ENCODE measurements at places on chromosomes 4 and X.
A peak's percentile ranks its signal among the peaks of the same experiment; 100 is the strongest.

GRCh38 chr4:114807759-114808404 lies 209.3 kb downstream of the UGT8 start:
- DNase-seq = peak; percentile 46

GRCh38 chrX:44915361-44915868 lies 42.4 kb downstream of the KDM6A start:
- no peak for DNase-seq

- DNase-seq = no peak
Observed at GRCh38 chr4:118348886-118349285, 3.9 kb downstream of the PRSS12 start.

DNA sequence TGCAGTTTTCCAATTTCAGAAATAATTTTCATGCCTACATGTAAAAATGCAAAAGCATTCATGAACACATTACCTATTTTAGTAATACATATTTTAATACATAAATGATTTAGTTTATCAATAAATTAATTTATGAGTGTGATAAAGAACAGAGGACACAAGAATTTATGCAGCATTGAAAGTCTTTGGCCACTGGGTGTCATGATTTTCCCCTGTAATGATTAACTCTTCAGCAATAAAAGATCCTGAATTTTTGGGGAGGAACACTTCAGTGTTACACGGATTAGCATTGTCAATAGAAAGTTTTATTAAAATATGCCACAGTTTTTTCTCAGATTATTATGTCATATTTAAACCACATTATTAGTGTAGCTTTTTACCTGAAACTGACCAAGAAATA lies 8.6 kb upstream of the VCX2 start:
- no peak for DNase-seq

DNA sequence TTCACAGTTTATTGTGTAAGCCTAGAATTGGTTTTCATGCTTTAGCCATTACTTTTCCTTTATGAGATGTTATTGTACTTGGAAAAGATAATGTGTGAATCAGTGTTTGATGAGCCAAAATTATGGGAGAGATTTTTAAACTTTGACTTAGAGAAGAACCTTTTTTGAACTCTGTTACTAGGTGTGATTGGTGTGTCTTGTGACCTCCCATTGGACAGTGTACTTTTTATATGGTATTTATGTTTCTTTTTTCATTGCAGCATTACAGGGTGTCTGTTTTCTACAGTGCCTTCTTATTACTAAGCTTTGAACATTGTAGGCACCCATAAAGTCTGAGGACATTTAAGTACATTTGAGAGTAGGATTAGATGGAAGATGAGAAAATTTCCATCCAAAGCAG lies 91.1 kb downstream of the SLC4A4 start:
- no peak for DNase-seq

GRCh38 chrX:86021652-86022289 lies 25.6 kb downstream of the CHM start:
- DNase-seq = no peak

DNA sequence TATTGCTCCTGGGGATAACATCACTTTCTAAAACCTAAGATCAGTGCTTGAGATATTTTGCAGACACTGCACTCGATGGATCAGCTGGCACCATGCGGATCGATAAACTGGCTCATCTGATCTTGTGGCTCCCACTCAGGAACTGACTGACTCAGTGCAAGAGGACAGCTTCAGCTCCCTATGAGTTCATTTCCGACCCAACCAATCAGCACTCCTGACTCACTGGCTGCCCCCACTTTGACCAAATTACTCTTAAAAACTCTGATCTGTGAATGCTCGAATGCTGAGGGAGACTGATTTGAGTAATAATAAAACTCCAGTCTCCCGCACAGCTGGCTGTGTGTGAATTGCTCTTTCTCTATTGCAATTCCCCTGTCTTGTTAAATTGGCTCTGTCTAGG lies 110.1 kb downstream of the ANAPC4 start:
- no peak for DNase-seq

- DNase-seq = peak; percentile 36
Observed at GRCh38 chr4:142404191-142404611, 441.9 kb downstream of the INPP4B start.

GRCh38 chrX:14697451-14697850 lies 168.1 kb downstream of the GLRA2 start:
- peak; percentile 5 for DNase-seq

DNA sequence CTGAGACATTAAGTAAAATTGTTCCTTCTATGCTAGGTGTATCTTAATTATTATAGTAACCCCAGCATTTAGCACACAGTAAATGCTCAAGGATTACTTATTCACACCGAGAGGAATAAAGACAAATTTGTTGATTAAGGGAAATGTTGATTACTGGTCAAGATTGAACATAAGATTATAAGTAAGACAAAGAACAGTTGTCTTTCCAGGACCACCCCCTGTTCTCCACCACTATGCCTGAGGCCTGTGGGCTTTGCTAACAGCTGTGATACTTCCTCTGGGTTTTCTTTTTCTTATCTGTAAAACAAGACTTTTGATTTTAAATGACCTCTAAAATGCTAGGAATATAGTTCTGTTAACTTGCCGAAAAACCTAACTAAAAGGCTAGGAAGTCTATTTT lies 128.0 kb downstream of the DCLK2 start:
- no peak for DNase-seq

GRCh38 chr4:26993967-26994366 lies 133.3 kb downstream of the STIM2 start:
- DNase-seq = no peak

All from activated CD4-positive, alpha-beta T cell treated with anti-CD3 and anti-CD28 coated beads, Interleukin-2, amount 10 ng/mL, durations not matched to agents 7 days and 5 days (primary cell).